ENCODE measurements at places on chromosomes 1 and 21. TPM values are rescaled to one million over a fixed set of nuclear protein-coding genes. Genes with fewer than 3 reads are reported as not detected.

DNA sequence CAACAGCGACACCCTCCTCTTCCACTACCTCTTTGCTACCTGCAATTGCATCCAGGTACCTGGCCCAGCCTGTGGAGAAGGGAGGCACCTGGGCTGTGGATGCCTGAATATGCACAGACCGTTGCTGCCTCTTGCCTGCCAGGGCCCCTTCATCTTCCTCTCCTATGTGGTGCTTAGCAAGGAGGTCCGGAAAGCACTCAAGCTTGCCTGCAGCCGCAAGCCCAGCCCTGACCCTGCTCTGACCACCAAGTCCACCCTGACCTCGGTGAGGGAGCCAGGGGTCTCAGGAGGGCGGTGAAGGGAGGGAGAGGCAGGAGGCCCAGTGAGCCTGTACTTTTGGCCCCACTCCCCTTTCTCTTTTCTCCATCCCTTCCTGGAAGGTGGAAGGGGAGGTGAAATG lies 11.5 kb downstream of the PSRC1 start:
- no peak overlapping the region for H3K4me3 ChIP-seq
- no peaks in the 10 kb centered on the region for H3K36me3 ChIP-seq
- H3K27me3 ChIP-seq: no peaks in the 10 kb centered on the region
- H3K4me1 ChIP-seq: no peaks in the 10 kb centered on the region

GRCh38 chr21:45615145-45615711 lies 28.3 kb upstream of the PCBP3 start:
- peaks cover 2% of the 10 kb centered on the region for H3K27me3 ChIP-seq
- no peaks in the 10 kb centered on the region for H3K4me1 ChIP-seq
- no peak overlapping the region for H3K27ac ChIP-seq
- DNase-seq: no peak
- H3K36me3 ChIP-seq: no peaks in the 10 kb centered on the region

DNA sequence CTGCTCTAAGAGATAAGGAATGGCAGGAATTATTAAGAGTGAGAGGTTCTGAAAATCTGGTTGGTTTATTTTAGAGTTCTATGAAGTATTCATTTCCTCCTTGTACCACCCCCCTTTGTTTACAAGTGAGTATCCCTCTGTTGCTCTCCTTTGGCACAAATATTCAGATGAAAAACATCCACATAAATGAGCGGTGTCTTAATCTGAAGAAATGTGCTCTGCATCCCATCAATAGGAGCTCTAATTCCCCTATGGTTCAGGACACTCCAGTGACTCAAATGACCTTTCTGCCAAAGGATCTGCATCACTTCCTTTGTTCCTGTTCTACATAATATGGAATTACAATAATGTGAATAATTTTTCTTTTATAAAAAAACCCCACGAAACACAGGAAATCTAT lies 16.6 kb downstream of the DDAH1 start:
- H3K27me3 ChIP-seq: no peaks in the 10 kb centered on the region
- peaks cover 34% of the 10 kb centered on the region for H3K4me1 ChIP-seq

DNA sequence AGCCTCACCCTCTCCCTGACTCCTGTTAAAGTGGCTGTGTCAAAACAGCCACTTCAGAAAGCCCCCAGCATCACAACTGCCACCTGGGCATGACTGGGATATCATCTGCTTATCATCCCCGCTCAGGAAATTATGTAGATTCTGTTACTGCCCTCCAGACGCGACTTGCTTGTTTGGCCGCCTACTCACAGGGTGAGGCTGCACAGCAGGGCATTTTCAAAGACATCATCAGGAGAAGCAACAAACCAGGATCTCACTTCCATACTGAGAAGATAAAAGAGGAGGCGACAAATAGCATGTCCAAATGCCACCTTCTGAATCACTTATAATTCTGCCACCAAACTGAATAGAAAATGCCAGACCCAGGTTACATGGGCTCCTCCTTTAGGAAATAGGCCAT lies 94.8 kb downstream of the MIS18A start:
- H3K4me3 ChIP-seq: no peak overlapping the region
- DNase-seq: no peak
- no peaks in the 10 kb centered on the region for H3K4me1 ChIP-seq
- no peaks in the 10 kb centered on the region for H3K36me3 ChIP-seq

- no peak for DNase-seq
- H3K27ac ChIP-seq: no peak overlapping the region
- H3K36me3 ChIP-seq: no peaks in the 10 kb centered on the region
- H3K4me1 ChIP-seq: no peaks in the 10 kb centered on the region
These were observed 7.0 kb downstream of the CD53 start for GRCh38 chr1:110879758-110880606.

GRCh38 chr1:229661022-229661877 lies 35.2 kb downstream of the URB2 start:
- H3K36me3 ChIP-seq: peaks cover 2% of the 10 kb centered on the region
- peak; percentile 61 for DNase-seq
- H3K4me1 ChIP-seq: peaks cover 17% of the 10 kb centered on the region

C4BPB gene
- not detected for total RNA-seq

Data from endothelial cell of umbilical vein (primary cell).